T1000 (cell line): ENCODE measurements at places on chromosomes 1 and 21.

DNA sequence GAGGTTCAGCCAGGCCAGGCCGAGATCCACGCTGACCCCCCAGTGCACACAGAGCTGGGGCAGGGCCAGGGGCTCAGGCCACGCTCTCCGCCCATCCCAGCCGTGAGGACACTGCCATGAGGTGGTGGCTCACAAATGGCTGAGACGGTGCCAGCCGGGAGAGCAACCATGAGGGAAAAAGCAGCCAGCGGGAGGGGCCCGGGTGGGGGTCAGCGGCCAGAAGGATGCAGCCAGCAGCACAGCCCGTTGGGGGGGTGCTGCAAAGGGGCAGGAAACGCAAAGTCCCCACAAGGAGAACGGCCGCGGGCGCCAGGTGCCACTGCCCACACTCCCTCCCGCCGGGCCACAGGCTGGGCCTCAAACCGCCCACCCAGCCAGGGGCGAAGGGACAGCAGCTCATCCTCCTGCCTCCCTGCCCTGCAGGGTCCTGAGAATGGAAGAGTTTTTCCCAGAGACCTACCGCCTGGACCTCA lies 8.3 kb downstream of the TTLL10 start:
- DNase-seq: no peak

GRCh38 chr1:26703478-26703877 lies 7.7 kb downstream of the ARID1A start:
- DNase-seq: no peak

- no peak for DNase-seq
Observed at GRCh38 chr1:45508295-45509151, 8.4 kb downstream of the MMACHC start.

DNA sequence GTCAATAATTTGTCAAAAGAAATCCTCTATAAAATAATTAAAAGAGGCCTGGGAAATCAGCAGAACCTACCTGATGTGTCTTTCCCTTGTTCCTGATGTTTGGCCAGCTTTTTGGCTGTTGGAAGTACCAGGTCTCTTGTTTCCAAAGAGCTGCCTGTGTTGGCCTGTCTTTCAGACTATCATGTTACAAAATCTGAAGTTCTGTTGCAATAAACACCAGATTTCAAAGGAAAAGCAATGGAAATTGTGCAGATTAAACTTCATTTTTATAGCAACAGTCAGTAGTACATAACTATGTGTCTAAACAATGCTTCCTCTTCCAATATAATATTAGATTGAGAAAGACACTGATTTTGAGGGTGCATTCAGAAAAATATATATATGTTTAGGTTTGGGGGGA lies 647.2 kb upstream of the CXADR start:
- DNase-seq: no peak

DNA sequence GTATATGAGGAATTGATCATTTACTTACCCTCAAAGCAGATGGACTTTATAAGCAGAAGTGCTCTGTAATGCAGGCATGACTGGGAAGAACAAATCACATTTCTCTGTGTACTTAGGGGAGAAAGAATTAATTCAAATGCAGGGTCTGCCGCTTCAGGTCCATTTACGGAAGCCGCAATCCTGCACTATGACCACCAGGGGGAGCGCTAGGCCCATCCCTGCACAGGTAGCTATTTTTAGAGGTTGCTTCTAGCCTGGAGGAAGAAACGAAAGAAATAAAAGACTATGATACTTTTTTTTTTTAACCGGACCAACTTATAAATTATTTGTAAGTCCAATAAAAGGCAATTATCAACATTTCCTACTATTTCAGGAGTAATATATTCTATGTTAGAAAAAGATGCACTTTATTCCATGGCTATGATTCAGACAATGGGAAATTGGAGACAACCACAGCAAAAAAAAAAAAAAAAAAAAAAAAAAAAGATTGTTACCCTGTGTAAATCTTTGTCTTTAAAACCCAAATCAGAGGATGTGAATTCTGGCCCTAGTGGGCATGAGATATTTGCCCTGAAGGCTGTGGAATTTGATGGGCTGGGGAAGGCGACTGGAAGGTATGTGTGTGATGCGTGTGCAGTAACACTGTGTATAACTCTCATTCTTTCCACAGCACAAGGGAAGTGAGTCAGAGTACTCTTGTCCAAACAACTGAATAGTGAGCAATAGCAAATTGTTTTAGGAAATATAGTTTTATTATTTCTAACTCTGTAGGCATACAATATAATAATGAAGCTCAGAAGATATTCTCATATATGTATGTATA lies 12.9 kb upstream of the FYB2 start:
- peak; percentile 53 for DNase-seq

DNA sequence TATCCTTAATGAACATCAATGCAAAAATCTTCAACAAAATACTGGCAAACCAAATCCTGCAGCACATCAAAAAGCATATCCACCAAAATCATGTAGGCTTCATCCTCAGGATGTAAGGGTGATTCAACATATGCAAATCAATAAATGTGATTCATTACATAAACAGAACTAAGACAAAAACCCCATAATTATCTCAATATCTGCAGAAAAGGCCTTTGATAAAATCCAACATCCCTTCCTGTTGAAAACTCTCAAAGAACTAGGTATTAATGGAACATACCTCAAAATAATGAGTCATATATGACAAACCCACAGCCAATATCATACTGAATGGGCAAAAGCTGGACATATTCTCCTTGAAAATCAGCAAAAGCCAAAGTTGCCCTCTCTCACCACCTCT lies 54.6 kb upstream of the DEPDC1 start:
- no peak for DNase-seq

DNA sequence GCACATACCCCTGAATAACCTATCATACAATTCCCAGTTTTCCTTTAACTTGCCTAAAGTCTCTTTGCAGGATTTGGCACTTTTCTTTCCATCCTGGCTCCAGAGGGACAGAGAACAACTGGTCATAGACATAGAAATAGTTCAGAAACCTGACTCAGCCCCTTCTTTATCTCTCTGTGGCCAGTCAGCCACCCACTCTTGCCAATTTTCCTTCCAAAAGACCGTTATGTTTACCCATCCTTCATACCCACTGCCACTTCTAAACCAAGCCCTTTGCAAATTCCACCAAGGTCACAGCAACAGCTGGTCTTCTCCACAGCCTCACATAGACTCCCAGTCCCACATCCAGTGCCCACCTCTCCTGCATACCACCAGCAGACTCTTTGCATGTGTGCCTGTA lies 127.2 kb upstream of the FGGY start:
- DNase-seq: no peak

DNA sequence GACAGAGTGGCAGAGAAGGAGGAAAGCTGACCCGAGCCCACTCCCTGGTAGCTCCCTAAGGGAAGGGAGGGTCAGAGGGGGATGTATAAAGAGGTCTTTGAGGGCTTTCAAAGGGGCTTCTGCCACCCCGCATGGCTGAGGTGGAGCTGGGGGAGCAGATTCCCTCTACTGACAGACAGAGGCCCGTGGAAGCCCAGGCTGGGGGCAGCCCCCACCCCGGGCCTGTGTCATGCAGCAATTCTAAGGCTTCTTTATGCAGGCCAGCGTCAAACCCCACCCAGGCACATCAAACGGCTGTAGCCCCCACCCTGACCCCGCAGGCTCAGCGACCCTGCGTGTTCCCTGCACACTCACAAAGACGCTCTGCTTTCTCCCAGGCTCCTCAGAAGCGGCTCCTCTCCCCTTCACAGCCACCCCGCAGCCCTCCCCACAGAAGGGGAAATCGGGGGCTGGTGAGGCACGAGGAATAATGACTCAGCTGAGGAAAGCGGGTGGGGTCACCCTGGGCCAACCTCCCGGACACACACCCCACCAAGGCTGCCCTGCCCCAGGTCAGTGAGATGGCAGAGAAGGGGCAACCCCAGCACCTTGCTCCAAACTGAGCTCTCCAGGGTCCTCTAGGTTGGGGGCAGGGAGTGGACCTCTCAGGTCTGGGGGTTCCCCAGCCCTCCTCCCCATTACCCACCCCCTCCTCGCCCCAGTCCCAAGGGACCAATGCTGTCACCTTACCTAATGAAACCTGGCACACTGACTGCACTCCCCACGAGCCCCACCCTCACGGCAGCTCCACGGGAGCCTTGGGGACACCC lies 10.8 kb downstream of the SLC45A3 start:
- no peak for DNase-seq

GRCh38 chr1:62213075-62213914 lies 18.6 kb downstream of the L1TD1 start:
- no peak for DNase-seq

DNA sequence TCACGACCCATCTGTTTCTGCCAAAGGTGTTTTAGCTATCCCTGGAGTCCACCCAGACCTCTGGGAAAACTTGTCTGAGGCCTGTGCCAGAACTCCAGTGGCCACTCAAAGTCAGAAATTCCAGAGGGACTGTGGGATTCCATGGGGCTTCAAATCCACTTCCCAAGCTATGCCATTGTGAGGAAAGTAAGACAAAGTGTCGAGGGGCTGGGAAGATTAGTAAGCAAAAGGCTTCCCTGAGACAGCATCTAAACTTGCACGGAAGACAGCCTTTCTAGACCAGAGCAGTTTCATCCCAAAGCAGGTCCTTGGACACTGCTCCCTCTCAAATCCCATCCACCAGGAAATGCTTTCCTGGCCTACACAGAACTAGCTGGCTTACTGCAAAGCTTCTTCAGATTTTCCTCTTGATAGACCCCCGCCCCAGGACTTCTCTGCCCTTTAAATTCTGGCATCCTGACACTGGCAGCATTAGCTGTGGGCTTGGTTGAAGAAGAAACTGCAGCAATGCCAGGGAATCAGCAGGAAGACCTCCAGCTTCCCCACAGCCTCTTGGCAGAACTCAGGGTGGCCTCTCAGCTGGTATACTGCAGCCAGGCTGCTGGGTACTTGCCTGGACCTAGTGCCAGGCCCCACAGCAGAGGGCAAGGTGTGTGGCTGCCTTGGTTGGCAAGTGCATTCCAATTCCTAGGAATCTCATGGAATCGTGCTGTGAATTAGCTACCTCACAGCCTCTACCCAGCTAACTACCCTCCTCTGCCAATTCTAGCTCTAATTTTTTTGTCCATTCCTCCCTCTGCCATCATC lies 27.3 kb upstream of the LMX1A start:
- DNase-seq: no peak

GRCh38 chr1:99560207-99561040 lies 85.5 kb upstream of the PALMD start:
- DNase-seq: no peak

DNA sequence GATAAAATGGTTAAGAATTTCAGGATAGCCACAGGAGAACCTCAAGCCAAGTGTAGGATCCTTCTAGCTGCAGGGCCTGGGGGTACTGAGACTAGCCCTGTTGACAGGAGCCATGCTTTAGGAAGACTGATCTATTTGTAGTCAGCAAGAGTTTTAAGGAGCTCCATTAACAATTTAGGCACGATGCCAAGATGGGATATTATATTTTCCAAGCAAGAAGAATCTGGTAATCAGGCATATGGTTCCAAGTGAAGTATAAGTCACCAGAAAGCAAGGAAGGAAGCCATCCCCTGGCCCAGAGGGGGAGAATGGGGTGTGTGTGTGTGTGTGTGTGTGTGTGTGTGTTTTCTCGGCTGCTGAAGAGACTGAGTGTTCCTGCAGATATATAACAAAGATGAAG lies 7.0 kb downstream of the IFNAR2 start:
- no peak for DNase-seq

DNA sequence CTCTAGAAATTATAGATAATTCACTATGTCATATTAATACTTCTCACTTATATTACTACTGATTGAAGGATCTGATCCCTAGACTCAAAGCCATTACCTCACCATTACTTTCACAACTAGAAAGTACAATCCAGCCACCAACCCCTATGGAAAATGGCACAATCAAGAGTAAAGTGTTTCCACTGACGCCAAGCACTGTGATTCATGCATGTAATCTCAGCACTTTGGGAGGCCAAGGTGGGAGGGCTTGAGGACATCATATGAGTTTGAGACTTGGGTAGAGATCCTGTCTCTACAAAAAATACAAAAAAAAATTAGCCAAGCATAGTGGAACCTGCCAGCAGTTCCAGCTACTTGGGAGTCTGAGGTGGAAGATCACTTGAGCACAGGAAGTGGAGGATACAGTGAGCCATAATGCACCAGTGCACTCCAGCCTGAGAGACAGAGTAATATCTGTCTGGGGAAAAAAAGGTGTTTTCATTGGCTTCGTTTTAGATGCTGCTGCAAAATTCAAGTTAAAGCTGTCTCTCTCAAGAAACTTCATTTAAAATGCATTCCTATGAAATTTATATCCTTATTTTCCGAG lies 126.5 kb downstream of the AKT3 start:
- no peak for DNase-seq

GRCh38 chr21:46268371-46268770 lies 17.0 kb downstream of the MCM3AP start:
- DNase-seq: no peak

DNA sequence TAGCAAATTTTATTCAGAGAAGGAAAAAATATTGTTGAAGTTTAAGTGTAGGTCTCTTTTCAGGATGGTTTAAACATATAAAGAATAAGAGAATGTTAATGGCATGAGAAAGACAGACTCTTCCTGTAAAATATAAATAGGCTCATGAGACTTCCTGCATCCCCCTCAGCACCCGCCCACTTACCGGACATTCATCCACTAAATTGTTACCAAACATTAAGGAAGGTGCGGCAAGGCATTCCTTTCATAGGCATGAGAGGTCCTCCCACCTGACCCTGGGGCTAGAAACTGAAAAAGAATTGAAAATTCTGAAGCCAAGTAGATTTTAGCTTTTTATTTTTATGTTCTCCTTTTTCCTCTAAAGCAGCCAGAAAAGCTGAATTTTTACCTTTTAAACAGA lies 10.6 kb upstream of the USP1 start:
- DNase-seq: no peak
